ENCODE measurements at places on chromosomes 5 and 9.

DNA sequence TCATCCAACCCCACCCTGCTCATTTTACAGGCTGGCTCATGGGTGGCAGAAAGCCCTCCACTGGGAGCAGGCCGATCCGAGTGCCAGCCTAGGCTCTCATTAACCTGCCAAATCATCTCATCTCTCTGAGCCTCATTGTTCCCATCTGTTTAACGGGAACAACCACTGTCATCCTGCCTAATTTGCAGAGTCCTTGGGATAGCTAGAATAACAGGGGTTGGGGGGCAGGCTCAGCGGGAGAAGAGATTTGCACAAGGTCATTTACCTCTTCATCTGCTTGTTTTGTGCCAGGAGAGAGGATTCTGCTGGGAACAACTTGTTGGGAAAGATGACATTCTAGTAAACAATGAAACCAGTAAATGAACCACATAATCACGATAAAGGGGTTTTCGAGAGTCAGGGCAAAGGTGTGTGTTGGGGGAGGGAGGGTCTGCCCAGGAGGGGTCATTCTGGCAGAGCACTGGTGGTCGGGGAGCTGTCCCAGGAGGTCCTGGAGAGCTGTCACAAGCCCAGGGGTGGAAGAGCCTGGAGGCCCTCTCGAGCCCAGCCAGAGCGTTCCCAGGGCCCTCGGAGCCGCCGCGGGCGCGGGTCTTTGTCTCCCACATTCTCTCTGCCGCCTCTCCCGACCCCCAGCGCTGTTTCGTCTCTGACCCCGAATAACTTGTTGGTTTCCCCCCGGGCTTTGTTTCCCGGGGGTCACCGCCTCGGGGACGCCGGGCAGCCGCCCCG, 22.8 kb upstream of the NDST1 start:
- H3K4me3 ChIP-seq = peak overlapping the region; percentile 13
- H3K4me1 ChIP-seq = peaks cover 8% of the 10 kb centered on the region
- H3K27me3 ChIP-seq = peaks cover 25% of the 10 kb centered on the region

DNA sequence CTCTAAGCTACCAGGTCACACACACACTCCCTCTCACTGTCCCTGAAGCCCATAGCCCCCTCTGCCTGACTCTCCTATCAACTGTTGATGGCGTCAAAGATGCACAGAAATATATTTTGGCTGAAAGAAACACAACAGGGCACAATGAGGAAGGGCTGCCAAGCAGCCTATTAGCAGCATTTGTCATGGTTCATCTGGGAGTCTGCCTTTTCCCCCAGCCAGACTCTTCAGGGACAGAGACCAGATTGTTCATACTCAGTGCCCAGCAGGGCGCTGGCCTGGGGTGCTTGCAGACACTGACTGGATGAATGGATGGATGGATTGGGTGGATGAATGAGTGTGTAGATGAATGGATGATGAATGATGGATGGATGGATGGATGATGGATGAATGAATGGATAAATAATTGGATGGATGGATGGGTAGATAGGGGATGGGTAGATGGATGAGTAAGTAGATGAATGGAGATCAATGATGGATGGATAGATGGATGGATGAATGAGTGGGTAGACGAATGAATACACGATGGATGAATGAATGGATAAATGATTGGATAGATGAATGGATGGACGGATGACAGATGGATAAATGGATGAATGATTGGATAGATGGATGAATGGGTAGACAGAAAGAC, 90.5 kb downstream of the ADAMTS2 start:
- H3K27me3 ChIP-seq = peaks cover 3% of the 10 kb centered on the region
- H3K4me1 ChIP-seq = no peaks in the 10 kb centered on the region
- no peak for DNase-seq
- no peak overlapping the region for H3K27ac ChIP-seq
- no peak overlapping the region for H3K4me3 ChIP-seq

GRCh38 chr9:28927691-28928090, 1354.4 kb upstream of the C9orf72 start:
- H3K4me3 ChIP-seq = no peak overlapping the region
- H3K36me3 ChIP-seq = no peaks in the 10 kb centered on the region
- no peaks in the 10 kb centered on the region for H3K27me3 ChIP-seq
- no peak overlapping the region for H3K27ac ChIP-seq
- no peak for DNase-seq

DNA sequence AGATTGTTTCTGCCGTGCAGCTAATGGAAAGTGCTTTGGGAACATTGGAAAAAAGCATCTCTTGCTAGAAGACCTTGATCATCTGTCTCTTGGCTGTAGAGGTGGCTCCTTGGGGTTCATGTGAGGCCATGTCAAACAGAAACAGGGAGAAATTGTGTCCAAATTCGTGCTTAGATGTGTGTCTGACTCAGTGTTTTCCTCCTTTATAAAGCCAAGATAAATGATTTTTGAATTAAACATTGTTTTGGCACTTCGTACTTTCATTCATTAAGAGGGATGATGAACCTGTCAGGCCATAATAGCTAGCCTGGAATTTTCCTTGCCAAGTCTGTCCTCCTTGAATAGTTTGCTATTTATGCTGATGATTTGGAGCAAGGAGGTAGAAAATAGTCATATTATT, 143.8 kb downstream of the FBXL7 start:
- no peaks in the 10 kb centered on the region for H3K27me3 ChIP-seq
- H3K27ac ChIP-seq = no peak overlapping the region
- DNase-seq = no peak

GRCh38 chr9:108816037-108816436, 39.7 kb downstream of the ACTL7B start:
- H3K27ac ChIP-seq = no peak overlapping the region
- H3K4me3 ChIP-seq = no peak overlapping the region
- peaks cover 20% of the 10 kb centered on the region for H3K27me3 ChIP-seq
- H3K4me1 ChIP-seq = no peaks in the 10 kb centered on the region
- H3K36me3 ChIP-seq = no peaks in the 10 kb centered on the region

DNA sequence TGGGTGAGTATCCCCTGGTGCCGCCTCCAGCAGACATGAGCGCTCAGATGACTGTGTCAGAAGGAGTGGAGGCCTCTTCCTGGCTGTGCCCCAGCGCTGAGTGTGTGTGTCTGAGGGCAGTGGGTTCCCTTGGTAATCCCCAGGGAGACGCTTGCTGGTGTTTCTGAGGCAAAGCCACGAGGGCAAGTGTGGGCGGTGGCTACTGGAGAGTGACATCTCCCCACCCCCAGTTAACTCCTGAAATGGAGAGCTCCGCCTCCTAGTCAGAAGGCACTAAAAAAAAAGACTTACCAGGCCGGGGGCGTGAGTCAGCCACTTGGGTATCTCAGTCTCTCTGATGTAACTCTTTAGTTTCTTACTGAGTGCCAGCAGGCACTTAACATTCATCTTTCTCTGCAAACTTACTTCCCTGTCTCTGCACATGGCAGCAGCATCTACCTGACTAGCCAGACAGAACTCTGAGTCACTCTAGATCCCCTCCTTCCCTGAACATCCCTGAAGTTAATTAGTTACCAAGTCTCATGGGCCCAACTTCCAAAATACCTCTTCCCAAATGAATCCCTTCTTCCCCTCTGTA, 19.3 kb downstream of the ORM2 start:
- DNase-seq = peak; percentile 82
- H3K27ac ChIP-seq = peak overlapping the region; percentile 86
- peaks cover 78% of the 10 kb centered on the region for H3K36me3 ChIP-seq
- no peaks in the 10 kb centered on the region for H3K27me3 ChIP-seq
- no peak overlapping the region for H3K4me3 ChIP-seq

DNA sequence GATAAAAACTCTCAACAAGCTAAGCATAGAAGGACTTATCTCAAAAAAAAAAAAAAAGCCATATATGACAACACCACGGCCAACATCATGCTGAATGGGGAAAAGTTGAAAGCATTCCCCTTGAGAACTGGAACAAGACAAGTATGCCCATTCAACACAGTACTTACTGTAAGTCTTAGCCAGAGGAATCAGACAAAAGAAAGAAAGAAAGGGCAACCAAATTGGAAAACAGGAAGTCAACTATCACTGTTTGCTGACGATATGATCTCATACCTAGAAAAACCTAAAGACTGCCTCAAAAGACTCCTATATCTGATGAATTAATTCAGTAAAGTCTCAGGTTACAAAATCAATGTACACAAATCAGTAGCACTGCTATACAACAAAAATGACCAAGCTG, 24.6 kb upstream of the PTGER4 start:
- no peaks in the 10 kb centered on the region for H3K27me3 ChIP-seq
- no peak for DNase-seq
- peaks cover 59% of the 10 kb centered on the region for H3K4me1 ChIP-seq
- H3K4me3 ChIP-seq = peak overlapping the region; percentile 76
- peaks cover 8% of the 10 kb centered on the region for H3K36me3 ChIP-seq

DNA sequence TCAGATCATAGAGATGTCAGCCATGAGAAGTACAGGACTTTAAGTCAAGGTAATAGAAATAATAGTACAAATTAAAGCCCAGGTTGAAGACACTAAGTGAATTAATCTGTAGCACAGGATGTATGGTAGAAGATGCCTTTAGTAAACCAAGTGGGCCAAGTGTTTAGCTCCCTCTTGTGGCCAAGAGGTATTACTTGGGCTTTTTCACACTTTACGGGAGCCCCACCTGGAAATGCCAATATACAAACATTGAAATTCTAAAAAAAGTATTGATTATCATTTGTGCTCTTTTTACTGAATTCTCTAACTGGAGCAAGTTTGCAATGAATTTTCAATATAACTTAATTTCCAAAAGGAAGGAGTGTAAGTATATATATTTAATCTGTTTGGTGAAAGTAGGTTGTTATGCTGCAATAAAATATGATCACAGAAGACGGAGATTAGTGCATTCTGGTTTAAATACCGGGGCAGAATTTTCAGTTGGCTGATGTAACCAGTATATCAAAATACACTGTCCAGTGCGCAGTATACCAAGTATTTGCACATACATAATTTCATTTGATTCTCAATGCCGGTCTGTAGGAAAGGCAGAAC, 84.7 kb downstream of the PARP8 start:
- H3K36me3 ChIP-seq = peaks cover 25% of the 10 kb centered on the region
- H3K4me1 ChIP-seq = peaks cover 41% of the 10 kb centered on the region
- H3K27ac ChIP-seq = peak overlapping the region; percentile 70
- no peak overlapping the region for H3K4me3 ChIP-seq

- no peak within 1 kb of the TSS for H3K27ac ChIP-seq
- H3K4me1 ChIP-seq = no peaks in the 10 kb centered on the region
- H3K36me3 ChIP-seq = no peaks in the 10 kb centered on the region
- peaks cover 36% of the 10 kb centered on the region for H3K27me3 ChIP-seq
Measured at GRCh38 chr9:101738566-101739183, at the start of gene GRIN3A. GRIN3A (minus strand) TSS chr9:101738647; CDS start chr9:101737979, 668 bp downstream.

DNA sequence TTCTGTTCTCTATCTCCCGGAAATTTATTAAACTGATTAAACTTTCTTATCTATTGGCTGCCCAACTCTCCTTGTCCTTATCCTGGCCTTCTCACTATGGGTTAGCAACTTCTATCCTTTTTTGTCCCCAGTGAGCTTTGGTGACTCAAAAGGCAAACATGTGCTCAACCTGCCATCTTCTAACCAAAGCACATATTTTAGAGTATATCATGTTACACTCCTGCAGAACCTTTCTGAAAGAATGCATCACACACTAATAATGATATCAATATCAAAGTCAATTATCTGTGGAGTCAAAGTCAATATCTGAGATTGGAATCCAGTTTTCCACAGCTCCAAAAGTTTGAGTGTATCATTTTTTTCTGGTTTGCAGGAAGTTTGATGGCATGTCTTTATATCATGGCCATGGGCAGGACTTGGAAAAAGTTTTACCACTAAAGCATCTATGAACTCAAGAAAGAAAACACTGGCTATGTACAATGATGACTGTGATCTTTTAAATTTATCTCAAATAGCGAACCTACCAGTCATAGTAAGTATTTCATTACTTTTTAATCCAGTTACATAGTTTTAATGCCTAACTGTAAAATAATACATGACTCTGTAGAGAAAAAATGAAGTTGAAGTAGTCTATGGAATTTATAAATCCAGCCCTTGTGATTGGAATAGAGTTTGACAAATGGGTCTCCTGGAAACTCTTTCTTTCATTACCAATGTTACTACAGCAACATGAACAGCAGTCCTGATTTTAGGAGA, 166.8 kb downstream of the DROSHA start:
- no peak for DNase-seq
- no peaks in the 10 kb centered on the region for H3K36me3 ChIP-seq
- no peak overlapping the region for H3K4me3 ChIP-seq

DNA sequence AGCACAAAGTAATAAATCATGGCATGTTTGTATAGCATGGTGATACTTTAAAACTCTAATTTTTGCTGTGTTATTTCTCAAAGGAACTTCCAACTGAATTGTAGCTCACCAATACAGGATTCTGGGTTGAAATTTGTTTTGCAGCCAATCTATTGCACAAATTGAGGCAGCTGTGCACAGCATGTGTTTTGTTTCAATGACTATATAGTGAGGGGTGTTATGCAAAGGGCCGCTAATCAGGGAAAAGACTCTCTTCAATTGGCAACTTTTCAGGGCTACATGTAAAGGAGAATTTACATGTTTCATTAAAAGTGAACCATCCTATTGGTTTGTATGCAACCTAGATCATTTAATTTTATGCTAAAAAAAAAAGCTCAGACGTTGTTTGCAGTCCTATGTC, 44.6 kb downstream of the PLPPR1 start:
- no peaks in the 10 kb centered on the region for H3K4me1 ChIP-seq
- H3K27me3 ChIP-seq = no peaks in the 10 kb centered on the region
- no peak overlapping the region for H3K27ac ChIP-seq

DNA sequence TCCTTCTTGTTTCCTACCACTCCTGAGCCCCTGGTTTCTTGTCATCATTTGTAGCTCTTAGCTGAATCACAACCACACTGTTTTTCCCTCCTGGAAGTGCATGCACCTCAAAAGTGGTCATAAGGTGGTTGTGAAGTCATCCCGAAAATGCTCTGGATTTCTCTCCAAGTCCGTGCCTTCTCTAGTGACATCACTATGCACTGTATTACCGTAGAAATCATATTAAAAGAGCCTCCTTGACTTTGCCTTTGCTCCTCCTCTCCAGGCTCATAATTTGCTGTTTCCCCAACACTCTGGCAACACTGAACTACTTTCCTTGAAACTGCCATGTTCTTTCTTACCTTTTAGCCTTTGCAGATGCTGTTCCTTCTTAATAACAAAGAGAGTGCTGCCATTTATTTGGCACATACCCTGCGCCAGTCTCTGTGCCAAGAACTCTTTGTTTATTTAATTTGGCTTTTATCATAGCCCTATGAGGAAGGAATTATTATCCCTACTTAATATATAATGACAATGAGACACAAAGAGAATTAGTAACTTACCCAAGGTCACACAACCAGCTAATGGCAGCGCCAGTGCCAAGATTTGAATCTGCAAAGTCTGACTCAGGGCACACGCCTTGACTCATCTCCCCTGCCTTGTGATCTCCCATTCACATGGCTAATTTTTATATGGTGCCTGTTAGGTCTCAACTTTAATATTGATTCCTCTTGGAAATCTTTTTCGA, 115.4 kb downstream of the KIF4B start:
- H3K27ac ChIP-seq = no peak overlapping the region
- peaks cover 12% of the 10 kb centered on the region for H3K27me3 ChIP-seq
- no peak for DNase-seq
- H3K36me3 ChIP-seq = no peaks in the 10 kb centered on the region
- H3K4me1 ChIP-seq = no peaks in the 10 kb centered on the region

GRCh38 chr9:4828761-4829160, 36.0 kb downstream of the RCL1 start:
- H3K36me3 ChIP-seq = peaks cover 33% of the 10 kb centered on the region
- H3K4me1 ChIP-seq = peaks cover 17% of the 10 kb centered on the region
- H3K27me3 ChIP-seq = no peaks in the 10 kb centered on the region
- no peak overlapping the region for H3K27ac ChIP-seq

- H3K36me3 ChIP-seq = no peaks in the 10 kb centered on the region
- H3K27me3 ChIP-seq = no peaks in the 10 kb centered on the region
- H3K4me1 ChIP-seq = no peaks in the 10 kb centered on the region
- no peak overlapping the region for H3K4me3 ChIP-seq
- DNase-seq = no peak
- no peak overlapping the region for H3K27ac ChIP-seq
Measured at GRCh38 chr9:24118190-24118589, 292.1 kb upstream of the ELAVL2 start.

Measured in activated CD8-positive, alpha-beta memory T cell treated with anti-CD3 and anti-CD28 coated beads, Interleukin-2, amount 10 ng/mL, durations not matched to agents 7 days and 5 days (primary cell).